RWPE2 (cell line): ENCODE measurements at places on chromosomes 5 and 9.
A peak's percentile ranks its signal among the peaks of the same experiment; 100 is the strongest.

DNA sequence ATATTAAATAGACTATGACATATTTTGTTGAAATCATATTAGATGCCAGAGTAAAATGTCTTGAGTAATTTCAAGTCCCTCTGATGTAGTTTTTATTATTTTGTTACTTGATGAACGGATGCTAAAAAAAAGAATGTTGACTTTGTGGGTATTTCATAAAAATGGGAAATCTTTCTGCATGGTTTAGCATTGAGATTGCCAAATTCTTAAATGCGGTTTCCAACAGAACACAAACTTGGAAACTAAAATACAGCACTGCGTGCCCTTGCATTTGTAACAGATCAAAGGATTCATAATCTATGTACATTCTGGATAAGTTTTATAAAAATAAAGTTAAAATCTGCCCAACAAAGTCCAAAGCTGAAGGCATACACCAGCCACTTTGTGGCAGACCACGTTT lies 425.5 kb upstream of the DAB2 start:
- no peaks in the 10 kb centered on the region; the same call in 1 of the 2 replicates for H3K36me3 ChIP-seq
- no peak overlapping the region for H3K27ac ChIP-seq
- DNase-seq: no peak
- no peaks in the 10 kb centered on the region for H3K4me1 ChIP-seq
- H3K4me3 ChIP-seq: no peak overlapping the region

GRCh38 chr9:101270302-101270701 lies 114.5 kb downstream of the BAAT start:
- H3K4me3 ChIP-seq: no peak overlapping the region
- H3K27me3 ChIP-seq: no peaks in the 10 kb centered on the region
- H3K4me1 ChIP-seq: no peaks in the 10 kb centered on the region
- DNase-seq: no peak

DNA sequence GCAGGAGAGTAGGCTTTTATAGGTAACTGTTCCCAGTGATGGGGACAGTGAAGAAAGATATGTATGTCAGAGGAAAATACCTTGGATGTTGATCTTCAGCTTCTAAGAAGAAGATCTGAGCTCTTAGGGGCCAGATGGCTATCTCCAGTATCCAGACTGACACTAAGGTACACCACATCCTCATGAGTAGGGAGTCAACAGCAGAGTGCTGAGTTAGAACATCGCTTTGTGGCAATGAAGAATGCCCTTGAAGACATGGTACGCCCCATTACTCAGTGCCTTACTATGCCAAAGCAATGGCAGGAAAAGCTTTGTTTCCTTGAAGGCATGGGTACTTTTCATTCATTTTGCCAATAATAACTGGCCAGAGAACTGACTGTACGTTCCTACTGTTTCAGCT lies 263.7 kb downstream of the CEMIP2 start:
- H3K27ac ChIP-seq: no peak overlapping the region
- no peak overlapping the region for H3K4me3 ChIP-seq

DNA sequence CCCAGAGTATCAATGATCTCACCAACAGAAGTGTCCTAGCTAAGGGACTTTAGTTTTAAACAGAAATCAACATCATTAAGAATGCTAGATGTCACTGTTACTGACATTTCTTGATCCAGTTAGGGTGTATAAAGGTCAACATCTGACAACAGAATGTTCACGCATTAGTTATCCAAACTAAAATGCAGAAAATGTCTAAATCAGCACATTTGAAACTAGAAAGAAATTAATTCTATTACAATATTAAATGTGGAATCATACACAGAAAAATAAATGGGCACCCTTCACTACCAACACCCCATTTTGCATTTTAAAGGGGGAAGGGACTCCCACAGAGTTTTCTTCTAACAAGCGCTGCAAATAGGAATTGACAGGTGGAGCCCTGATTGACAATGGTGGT lies 24.5 kb downstream of the ELAVL2 start:
- no peak overlapping the region for H3K27ac ChIP-seq
- no peaks in the 10 kb centered on the region for H3K36me3 ChIP-seq
- DNase-seq: no peak
- H3K27me3 ChIP-seq: no peaks in the 10 kb centered on the region

GRCh38 chr5:181221792-181222629 lies 1.1 kb upstream of the TRIM41 start:
- no peaks in the 10 kb centered on the region for H3K4me1 ChIP-seq
- DNase-seq: peak; percentile 97
- H3K4me3 ChIP-seq: peak overlapping the region; percentile 92
- peak overlapping the region; percentile 84 for H3K27ac ChIP-seq
- no peaks in the 10 kb centered on the region for H3K27me3 ChIP-seq

GRCh38 chr5:137034213-137034612 lies 464.9 kb downstream of the SPOCK1 start:
- H3K36me3 ChIP-seq: no peaks in the 10 kb centered on the region
- no peak overlapping the region for H3K4me3 ChIP-seq
- H3K4me1 ChIP-seq: no peaks in the 10 kb centered on the region
- no peaks in the 10 kb centered on the region for H3K27me3 ChIP-seq
- H3K27ac ChIP-seq: no peak overlapping the region

- DNase-seq: no peak
- H3K27me3 ChIP-seq: no peaks in the 10 kb centered on the region
- peaks cover 4% of the 10 kb centered on the region for H3K4me1 ChIP-seq
- no peaks in the 10 kb centered on the region for H3K36me3 ChIP-seq
- no peak overlapping the region for H3K27ac ChIP-seq
Observed at GRCh38 chr9:14071484-14071883, 242.5 kb downstream of the NFIB start.

DNA sequence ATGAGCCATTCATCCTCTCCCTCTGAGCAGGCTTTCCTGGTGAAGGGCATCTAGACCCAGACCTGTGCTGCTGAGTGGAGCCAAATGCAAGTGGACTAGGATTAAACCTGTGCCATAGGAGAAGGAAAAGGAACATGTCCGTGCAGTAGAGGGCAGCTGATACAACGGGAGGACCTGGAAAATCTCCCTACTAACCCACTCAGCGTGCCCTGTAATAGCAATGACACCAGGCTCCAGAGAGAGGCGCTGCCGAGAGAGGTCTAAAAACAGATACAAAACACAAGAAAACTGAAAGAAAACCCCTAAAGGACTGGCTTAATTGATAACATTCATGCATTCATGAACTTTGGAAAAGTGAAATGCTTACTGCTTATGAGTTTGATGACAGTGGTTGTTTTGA lies 60.8 kb downstream of the PFDN1 start:
- H3K4me1 ChIP-seq: peaks cover 23% of the 10 kb centered on the region
- H3K27ac ChIP-seq: peak overlapping the region; percentile 11
- DNase-seq: no peak
- no peaks in the 10 kb centered on the region for H3K27me3 ChIP-seq
- H3K36me3 ChIP-seq: peaks cover 12% of the 10 kb centered on the region
- no peak overlapping the region for H3K4me3 ChIP-seq

DNA sequence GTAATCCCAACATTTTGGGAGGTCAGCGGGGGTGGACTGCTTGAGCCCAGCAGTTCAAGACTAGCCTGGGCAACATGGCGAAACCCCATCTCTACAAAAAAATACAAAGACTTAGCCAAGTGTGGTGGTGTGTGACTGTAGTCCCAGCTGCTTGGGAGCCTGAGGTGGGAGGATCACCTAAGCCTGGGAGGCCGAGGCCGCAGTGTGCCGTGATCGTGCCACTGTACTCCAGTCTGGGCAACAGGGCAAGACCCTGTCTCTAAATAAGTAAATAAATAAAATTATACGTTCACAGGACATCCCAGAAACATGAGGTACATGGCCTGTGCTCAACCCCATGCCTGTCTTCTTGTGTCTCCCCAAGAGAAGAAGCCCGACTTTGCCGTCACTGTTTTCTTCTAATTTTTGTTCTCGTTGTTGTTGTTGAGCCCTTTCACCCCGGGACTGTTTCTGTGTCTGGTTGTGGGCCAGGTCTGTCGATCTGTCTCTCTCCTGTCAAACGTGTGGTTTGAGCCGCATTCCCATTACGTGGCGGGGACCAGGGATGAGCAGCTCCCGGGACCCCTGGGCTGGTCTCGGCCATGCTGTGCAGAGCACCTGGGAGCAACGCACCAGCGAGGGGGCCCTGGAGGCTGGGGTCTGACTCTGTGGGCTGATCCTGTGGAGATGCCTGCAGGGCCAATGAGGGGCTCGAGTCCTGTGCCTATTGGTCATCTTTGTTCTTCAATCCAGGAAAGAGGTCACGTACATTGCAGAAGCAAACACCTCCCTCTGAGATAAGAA lies 32.2 kb downstream of the NACC2 start:
- no peak for DNase-seq
- no peak overlapping the region for H3K4me3 ChIP-seq
- H3K36me3 ChIP-seq: peaks cover 9% of the 10 kb centered on the region; the same call in 1 of the 2 replicates

GRCh38 chr5:103373597-103374472 lies 115.3 kb downstream of the MACIR start:
- no peak for DNase-seq
- H3K4me3 ChIP-seq: no peak overlapping the region
- no peaks in the 10 kb centered on the region for H3K36me3 ChIP-seq
- no peak overlapping the region for H3K27ac ChIP-seq
- H3K4me1 ChIP-seq: peaks cover 2% of the 10 kb centered on the region

DNA sequence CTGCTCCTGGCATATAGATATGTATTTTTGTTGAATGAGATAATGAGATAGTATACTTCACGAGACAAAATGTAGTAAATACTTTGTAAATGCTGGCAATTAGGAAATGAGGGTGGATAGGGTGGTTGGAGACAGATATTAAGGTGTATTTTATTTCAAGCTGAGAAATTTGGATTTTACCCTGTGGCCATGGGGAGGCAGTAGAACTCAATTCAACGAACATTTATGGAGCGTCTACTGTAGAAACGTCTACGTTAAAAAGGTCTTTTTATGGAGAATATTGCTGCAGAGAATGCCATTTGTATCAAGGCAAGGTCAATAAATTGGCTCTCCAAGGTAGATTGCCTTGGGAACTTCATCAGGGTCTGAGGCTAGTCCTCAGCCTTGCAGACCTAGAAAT lies 21.5 kb upstream of the RALGPS1 start:
- no peak overlapping the region for H3K4me3 ChIP-seq
- H3K27me3 ChIP-seq: no peaks in the 10 kb centered on the region
- DNase-seq: no peak
- no peak overlapping the region for H3K27ac ChIP-seq
- no peaks in the 10 kb centered on the region for H3K36me3 ChIP-seq

GRCh38 chr5:179825655-179826182 lies 5.0 kb downstream of the SQSTM1 start:
- H3K4me3 ChIP-seq: no peak overlapping the region
- no peaks in the 10 kb centered on the region for H3K27me3 ChIP-seq
- peaks cover 86% of the 10 kb centered on the region for H3K36me3 ChIP-seq

GRCh38 chr5:142944140-142944539 lies 174.0 kb downstream of the ARHGAP26 start:
- no peaks in the 10 kb centered on the region for H3K27me3 ChIP-seq
- no peaks in the 10 kb centered on the region for H3K36me3 ChIP-seq
- no peak overlapping the region for H3K27ac ChIP-seq
- H3K4me1 ChIP-seq: peaks cover 6% of the 10 kb centered on the region
- no peak overlapping the region for H3K4me3 ChIP-seq

DNA sequence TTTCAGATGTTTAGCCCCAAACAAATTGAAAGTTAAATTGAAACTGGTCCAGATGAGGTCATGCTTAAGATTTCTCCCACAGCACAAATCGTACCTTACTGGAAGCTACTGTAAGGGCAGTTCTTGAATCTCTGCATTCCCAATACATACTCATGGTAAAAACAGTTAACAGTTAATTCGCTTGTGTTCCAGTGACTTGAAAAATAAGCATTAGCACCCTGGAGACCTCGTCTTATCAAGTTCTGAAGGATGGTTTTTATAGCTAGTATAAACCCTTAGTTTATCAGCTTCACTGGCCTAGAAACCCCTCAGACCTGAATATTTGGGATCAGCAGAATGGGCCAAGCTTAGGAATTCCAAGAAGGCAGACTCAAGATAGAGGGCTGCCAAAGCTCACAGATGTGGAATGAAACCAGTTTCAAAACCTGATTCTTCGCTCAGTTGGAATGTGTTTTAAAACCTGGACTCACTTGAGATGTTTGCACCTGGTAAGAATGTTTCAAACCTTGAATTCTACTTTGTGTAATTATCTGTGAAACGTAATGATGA lies 103.6 kb downstream of the C9orf152 start:
- no peaks in the 10 kb centered on the region for H3K27me3 ChIP-seq
- peaks cover 19% of the 10 kb centered on the region for H3K4me1 ChIP-seq
- peak overlapping the region; percentile 39 for H3K27ac ChIP-seq
- DNase-seq: no peak

GRCh38 chr9:122367774-122368460 lies 2.9 kb upstream of the PTGS1 start:
- no peaks in the 10 kb centered on the region for H3K27me3 ChIP-seq
- peak overlapping the region; percentile 47 for H3K27ac ChIP-seq
- peaks cover 33% of the 10 kb centered on the region for H3K4me1 ChIP-seq
- no peaks in the 10 kb centered on the region for H3K36me3 ChIP-seq
- peak; percentile 95 for DNase-seq

- peaks cover 13% of the 10 kb centered on the region for H3K27me3 ChIP-seq
- DNase-seq: no peak
- no peaks in the 10 kb centered on the region for H3K36me3 ChIP-seq
- H3K4me1 ChIP-seq: no peaks in the 10 kb centered on the region
Observed at GRCh38 chr9:16828340-16829281, 41.9 kb downstream of the BNC2 start.

GRCh38 chr9:83182071-83182470 lies 119.1 kb upstream of the RASEF start:
- H3K36me3 ChIP-seq: no peaks in the 10 kb centered on the region
- H3K27ac ChIP-seq: no peak overlapping the region
- peaks cover 3% of the 10 kb centered on the region for H3K27me3 ChIP-seq
- no peak overlapping the region for H3K4me3 ChIP-seq

DNA sequence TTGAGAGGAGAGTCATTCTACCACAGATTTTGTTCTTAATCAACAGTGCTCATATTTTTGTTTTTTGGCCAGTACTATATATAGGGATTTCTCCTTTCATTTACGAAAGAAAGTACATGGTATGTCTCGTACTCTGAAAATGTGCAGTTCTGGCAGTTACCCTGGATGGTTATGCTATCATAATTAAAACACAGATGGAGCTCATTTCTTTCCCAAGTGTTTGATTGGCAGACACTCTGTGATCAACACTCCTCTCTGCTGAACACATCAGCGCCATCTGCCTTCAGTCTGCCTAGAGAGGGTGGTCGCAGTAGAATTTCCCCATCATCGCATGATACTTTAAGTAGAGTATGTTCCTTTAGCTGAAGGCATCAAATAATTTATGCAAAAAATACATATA lies 64.5 kb downstream of the PAM start:
- no peak for DNase-seq
- no peak overlapping the region for H3K27ac ChIP-seq
- H3K27me3 ChIP-seq: no peaks in the 10 kb centered on the region
- H3K36me3 ChIP-seq: peaks cover 7% of the 10 kb centered on the region; the same call in 1 of the 2 replicates

GRCh38 chr5:141490271-141490670 lies 1.4 kb downstream of the PCDHGC5 start:
- H3K36me3 ChIP-seq: no peaks in the 10 kb centered on the region; the same call in 1 of the 2 replicates
- no peaks in the 10 kb centered on the region for H3K27me3 ChIP-seq
- peaks cover 22% of the 10 kb centered on the region for H3K4me1 ChIP-seq
- H3K27ac ChIP-seq: no peak overlapping the region
